ENCODE measurements at places on chromosomes 6 and 20.
A peak's percentile ranks its signal among the peaks of the same experiment; 100 is the strongest.

DNA sequence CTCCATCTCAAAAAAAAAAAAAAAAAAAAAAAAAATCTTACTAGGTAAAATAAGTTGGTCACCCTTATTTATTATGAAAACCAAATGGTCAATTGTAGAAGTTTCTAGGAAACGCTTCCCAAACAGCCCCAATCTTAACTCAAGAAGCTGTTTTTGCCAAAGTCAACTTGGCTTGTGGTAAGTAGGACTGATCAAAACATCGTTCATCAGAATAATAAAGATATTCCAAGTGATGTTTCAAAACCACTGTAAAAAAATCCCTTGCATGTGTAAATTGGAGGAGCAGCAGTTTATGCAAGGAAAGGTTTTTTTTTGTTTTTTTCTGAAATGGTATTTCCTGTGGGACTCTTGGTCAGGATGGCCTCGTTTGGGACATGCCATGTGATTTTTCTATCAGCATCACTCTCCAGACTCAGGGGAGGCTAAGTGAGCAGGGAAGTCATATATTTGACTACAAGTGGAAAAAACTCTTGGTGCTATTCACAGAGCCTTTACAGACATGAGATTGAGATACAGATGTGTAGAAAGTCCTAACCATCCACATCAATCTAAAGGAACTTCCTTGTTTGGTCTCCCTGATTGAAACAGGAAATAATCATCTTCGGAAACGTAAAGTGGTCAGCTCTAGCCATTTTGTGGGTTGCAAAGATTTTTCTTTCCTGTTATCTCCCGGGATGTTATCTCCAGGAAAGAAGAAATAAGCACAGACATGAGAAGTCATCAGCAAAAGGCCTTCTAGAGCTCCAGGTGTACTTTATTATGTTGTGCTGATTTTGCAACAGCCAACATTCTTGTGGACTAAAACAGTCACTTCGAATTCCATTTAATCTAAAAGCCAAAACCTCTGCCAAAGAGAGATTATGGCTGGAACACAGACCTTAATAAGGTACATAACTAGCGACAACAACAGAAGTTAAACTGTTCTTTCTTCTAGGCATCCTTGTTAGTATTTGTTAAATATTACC, 177.8 kb downstream of the EDN1 start:
- no peak for DNase-seq

- no peak for DNase-seq
Observed at GRCh38 chr6:92723390-92723931, 695.9 kb downstream of the EPHA7 start.

DNA sequence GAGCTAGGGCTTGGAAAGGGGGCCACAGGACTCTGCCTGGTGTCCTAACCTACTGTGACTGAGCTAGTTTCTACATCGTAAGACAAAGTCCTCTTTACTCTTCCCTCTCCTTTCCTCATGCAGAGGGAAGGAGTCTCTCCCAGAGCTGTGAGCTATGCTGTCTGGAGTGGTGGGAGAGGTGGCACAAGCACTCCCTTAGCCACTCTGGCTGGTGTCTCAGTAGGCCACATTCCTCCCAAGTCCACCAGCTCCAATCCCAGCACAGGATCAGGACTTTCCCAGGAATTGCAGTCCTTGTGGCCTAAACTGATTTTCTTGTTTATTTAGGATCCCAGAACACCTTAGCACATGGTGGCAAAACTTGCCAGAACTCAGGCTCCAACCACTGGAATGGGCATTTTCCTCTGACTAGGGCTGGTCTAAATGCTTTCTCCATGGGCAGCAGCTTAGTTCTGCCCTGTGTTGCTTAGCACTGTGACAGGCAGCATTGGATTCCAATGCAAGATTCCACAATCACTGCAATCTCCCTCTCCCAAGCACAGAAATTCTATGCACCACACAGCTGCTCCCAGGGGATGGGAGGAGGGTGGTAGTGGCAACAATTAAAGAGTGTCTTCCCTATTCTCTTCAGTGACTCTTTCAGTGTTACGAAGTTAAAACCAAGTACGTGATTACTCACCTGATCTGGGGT, 733.3 kb downstream of the HACE1 start:
- DNase-seq: no peak

DNA sequence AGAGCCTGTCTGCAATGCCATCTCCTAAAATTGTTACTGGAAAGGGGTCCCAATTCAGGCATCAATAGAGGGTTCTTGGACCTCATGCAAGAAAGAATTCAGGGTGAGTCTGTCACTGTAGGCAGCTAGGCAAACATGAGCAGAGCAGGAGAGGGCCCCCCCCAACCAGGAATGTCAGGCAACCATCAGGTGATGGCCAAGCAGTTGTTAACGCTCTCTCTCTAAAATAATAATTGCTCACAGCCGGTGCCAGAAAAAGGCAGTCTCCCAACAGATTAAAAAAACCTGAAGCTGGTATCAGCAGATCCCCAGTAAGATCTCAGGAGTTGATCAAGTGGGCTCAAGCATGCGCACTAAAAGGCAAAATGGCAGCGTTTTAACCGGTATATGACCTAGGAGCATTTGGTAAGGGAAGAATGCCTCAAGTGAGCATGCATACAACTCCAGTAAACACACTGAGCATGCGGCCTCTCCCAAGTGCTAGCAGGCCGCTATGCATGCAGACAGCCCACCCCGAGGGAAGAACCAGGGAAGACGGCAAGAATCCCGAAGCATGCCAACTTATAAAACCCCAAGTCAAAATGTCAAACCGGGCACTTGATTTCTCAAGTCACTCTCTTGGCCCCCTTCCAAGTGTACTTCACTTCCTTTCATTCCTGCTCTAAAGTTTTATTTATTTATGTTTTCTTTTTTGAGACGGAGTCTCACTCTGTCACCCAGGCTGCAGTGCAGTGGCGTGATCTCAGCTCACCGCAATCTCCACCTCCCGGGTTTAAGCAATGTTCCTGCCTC, 44.0 kb upstream of the RNGTT start:
- no peak for DNase-seq

- DNase-seq: no peak
Observed at GRCh38 chr20:1364106-1364505, 28.7 kb downstream of the FKBP1A start.

- DNase-seq: no peak
Observed at GRCh38 chr20:60135276-60135675, 177.1 kb downstream of the CDH26 start.

- DNase-seq: no peak
Observed at GRCh38 chr6:134185277-134185676, 132.6 kb downstream of the SGK1 start.

GRCh38 chr6:33017694-33018353, 8.4 kb upstream of the HLA-DOA start:
- DNase-seq: no peak

GRCh38 chr20:61619751-61620150, 367.7 kb downstream of the CDH4 start:
- DNase-seq: no peak

GRCh38 chr6:33390173-33390572, 1.4 kb upstream of the KIFC1 start:
- DNase-seq: no peak

DNA sequence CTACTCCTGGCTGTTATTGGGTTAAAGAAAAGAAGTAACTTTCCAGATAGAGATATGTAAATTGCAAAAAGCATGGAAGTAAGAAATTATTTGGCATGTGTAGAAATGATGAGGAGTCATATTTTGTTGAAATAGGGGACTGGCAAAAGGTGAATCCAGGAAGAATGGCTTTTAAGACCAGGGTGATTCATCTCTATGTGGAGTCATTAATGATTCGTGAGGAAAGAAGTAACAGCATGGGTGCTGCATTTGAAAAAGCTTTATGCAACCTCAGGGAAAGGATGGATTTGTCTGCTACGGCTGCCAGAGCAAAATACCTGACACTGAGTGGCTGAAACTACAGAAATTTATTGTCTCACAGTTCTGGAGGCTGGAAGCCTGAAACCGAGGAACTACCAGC, 14.8 kb upstream of the SYNE1 start:
- no peak for DNase-seq

- DNase-seq: peak; percentile 50
Observed at GRCh38 chr20:48738399-48739304, 89.1 kb downstream of the PREX1 start.

- DNase-seq: no peak
Observed at GRCh38 chr20:14597206-14597715, 259.8 kb upstream of the FLRT3 start.

DNA sequence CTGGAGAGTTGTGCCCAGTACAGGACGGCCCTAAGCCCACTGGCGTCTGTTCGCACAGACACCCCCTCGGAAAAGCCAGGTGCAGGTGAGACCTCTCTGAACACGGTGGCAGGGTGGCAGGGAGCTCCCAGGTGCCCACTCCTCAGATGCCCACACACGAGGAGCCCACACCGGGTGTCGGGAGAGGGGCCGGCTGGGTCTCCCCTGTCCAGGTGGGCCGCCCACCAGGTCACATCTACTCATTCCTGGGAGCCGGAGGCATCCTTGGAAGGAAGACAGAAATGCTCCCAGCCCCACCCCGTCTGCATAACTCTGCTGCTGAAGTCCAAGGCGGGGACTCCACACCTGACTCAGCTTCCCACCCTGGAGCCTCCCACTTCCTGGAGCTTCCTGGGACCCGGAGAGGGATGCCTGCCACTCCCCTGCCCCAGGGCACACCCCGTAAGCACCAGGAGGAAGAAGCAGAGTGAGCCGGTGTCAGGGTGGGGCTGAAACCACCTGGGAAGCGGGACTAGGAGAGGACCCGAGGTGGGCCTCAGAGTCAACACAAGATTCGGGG, 2.5 kb downstream of the SRMS start:
- DNase-seq: no peak

- DNase-seq: no peak
Observed at GRCh38 chr6:169451065-169451838, 197.6 kb upstream of the THBS2 start.

- DNase-seq: no peak
Observed at GRCh38 chr6:169172946-169173345, 80.7 kb downstream of the THBS2 start.

DNA sequence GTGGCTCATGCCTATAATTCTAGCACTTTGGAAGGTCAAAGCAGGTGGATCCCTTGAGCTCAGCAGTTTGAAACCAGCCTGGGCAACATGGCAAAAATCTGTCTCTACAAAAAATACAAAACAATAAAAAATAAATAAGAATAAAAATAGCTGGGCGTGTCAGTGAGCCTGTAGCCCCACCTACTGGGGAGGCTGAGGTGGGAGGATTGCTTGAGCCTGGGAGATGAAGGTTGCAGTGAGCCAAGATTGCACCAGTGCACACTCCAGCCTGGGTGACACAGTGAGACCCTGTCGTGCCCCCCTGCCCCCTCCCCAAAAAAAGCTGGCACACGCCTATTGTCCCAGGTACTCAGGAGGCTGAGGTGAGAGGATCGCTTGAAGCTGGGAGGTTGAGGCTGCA, 35.1 kb upstream of the SRPK1 start:
- no peak for DNase-seq

DNA sequence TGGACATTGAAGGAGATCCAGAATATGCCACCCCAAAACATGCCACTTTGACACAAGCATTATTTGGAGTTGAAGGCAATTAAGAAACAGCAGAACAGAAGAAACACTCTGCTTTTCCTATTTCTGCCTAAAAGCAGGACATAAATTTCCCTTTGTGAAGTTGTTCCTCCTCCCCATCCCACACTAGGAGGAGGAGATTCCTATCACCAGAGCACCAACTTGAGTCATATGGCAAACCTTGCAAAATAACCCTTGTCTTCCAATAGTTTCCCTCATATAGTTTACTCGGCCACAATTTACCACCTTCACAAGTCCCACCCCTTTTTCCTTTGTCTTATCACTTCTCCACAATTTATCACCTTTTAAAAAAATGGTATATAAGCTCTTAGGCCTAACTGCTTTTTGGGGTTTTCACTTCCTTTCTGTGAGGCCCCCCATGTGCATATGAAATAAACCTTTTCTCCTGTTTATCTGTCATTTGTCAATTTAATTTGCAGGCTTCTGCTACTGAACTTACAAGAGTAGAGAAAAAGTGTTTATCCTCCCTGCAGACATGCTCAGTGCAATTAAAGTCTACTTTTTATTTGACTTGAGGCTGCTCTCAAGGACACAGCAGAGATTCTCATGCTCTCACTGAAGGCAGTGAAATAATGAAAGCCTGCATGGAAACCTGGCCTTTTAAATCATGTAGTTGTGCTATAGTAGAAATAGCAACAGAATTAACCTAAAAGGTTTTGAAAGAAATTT, 2.8 kb upstream of the RAB23 start:
- no peak for DNase-seq

DNA sequence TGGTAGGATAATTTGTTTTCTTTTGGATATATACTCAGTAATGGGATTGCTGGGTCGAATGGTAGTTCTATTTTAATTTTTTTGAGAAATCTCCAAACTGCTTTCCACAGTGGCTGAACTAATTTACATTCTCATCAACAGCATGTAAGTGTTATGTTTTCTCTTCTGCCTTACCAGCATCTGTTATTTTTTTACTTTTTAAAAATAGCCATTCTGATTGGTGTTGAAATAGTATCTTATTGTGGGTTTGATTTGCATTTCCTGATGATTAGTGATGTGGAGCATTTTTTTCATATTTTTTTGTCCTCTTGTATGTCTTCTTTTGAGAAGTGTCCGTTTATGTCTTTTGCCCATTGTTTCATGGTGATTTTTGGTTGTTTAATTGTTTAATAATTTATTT, 11.9 kb downstream of the HINT3 start:
- no peak for DNase-seq

GRCh38 chr6:32086661-32087573, 22.2 kb downstream of the TNXB start:
- DNase-seq: no peak

GRCh38 chr20:53408691-53409446, 184.8 kb downstream of the ZNF217 start:
- no peak for DNase-seq

GRCh38 chr6:15510536-15511247, 152.1 kb downstream of the DTNBP1 start:
- no peak for DNase-seq

GRCh38 chr6:126094411-126094810, 108.1 kb downstream of the TRMT11 start:
- DNase-seq: no peak

GRCh38 chr6:148835920-148836441, 89.2 kb downstream of the UST start:
- no peak for DNase-seq

DNA sequence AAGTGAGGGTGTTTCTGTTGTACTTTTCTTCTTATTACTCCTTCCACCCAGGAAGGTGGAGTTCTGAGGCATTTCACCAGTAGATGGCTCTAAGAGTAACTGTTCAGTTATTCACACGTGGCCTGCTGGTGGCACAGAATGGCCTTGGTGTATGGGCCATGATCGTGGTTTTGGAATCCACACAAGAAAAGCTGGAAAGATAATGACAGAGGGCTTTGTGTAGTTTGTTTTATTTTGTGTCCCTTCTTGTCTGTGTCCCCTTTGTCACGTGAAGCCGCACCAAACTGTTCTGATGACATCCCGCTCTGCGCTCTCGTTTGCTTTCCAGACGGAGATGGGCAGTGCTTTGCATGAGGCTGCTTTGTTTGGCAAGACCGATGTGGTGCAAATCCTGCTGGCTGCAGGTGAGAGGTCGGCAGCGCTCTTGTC, 93.4 kb downstream of the ANKS1A start:
- no peak for DNase-seq

Data from activated naive CD8-positive, alpha-beta T cell treated with anti-CD3 and anti-CD28 coated beads, Interleukin-2, amount 50 U/mL, for 16 hours (primary cell).